Iris pigment epithelial cell (primary cell): ENCODE measurements at places on chromosomes 7 and 10.
A peak's percentile ranks its signal among the peaks of the same experiment; 100 is the strongest.

- peak; percentile 78 for DNase-seq
Observed at GRCh38 chr7:73681031-73681430, 2.2 kb downstream of the DNAJC30 start.

DNA sequence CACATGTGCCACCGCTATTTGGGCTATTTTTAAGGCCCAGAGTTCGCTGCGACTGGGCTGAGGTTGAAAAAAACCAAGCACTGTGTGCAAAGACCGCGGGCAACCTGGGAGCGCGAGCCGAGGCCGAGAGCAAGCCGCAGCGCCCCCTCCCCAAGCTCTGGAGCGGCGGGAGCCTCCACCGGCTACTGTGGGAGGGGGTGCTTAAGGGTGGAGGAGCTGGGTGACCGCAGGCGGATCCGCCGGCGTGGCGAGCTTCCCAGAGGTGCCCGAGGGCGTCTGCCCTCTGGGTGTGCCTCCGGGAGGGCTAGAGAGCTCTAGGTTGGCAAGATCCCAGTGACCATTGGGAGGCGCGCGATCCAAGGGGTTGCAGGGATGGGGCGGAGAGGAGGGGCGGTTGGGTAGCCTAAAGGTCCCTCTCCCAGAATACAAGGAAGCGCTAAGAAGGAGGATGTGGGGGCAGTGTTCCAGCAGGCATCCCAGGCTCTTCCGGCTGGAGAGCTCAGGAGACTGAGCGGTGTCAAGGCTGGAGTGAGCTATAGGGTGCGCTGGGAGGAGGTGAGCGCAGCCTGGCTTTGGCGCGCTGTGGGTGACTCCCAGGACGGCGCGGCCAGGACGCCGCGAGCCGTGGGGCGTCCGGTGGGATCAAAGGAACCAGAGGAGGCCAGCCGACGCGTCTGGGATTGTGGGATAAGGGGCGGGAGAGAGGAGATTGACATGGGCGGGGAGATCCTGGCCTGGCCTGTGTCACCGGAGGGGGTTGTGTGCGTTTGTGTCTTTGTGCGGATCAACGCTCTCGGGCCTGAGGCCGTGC lies 8.0 kb downstream of the DLX5 start:
- no peak for DNase-seq

- peak; percentile 47 for DNase-seq
Observed at GRCh38 chr7:34842782-34843181, 184.8 kb downstream of the NPSR1 start.

DNA sequence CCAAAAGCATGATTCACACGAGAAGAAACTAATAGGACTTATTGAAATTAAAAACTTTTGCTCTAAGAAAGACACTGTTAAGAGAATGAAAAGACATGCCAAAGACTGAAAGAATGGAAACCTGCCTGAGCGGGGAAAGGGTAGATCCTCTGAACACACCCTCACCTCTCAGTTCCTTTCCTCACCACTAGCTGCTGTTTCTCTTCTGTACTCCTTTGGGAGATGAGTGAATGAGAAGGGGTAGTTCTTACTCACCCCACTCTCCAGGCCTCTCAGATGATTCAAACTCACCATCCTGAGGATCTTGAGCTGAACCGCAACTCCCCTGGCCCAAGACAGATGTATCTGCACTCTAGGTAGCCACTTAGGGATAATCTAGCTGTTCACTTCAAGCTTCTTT lies 41.9 kb downstream of the IQUB start:
- peak; percentile 3 for DNase-seq

DNA sequence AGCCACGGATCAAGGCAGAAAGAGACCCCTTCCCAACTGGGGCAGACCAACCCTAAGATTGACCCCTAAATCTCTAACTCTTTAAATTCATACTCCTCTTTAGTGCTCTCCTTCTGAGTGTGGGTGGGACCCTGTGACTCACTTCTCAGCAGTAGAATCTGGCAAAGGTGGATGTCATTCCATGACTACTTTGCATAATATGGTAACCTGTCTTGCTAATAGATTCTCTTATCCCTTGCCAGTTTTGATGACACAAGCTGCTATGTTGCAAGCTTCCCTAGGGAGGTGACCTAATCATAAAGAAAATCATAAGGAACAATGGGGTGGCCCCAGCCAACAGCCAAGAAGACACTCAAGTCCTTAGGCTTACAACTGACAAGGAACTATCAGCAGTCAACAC lies 155.4 kb upstream of the VWC2 start:
- no peak for DNase-seq

GRCh38 chr10:129971381-129972144 lies 7.5 kb upstream of the EBF3 start:
- peak; percentile 43 for DNase-seq
